ENCODE measurements at places on chromosomes 12 and 14.

GRCh38 chr12:117718559-117718958 is 250.2 kb downstream of the KSR2 start:
- no peak for DNase-seq

GRCh38 chr12:63888908-63889635 is 44.6 kb downstream of the SRGAP1 start:
- DNase-seq = no peak

DNA sequence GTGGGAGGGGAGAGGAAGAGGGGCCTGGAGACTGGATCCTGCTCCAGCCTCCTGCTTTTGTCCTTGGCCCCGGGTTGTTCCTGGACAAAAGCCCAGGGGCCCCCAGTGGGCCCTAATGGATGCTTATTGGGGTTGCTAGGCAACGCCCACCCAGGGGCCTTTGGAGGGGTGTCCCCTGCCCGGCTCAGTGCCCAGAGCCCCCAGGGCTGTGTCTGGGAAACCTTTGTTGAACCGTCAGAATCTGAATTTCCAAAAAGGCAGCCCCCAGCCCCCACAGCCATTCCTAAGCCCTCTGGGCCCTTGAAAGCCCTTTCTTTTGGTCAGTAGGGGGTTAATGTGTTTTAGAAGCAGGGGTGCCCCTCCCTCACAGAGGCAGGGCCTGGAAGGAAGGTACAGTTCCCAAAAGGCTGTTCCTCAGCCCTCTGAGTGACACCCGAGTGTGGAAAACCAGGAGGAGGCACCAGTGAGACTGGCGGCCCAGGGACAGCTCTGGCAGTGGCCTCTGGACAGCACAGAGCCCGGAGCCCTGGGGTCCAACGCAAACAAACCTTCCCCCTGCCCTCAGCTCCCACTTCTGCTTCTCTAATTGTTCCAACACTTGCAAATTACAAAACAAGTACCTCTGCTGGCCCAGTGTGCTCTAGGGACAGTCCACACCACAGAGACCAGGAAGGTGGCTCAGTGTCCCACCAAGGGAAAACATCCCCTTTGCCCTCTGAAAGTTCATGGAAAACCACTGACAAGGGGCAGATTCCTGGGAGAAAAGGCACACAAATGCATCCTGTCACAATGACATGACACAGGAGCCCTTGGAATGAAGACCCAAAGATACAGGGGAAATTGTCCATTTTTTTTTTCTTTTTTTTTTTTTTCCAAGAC is 19.4 kb downstream of the HHIPL1 start:
- DNase-seq = no peak

DNA sequence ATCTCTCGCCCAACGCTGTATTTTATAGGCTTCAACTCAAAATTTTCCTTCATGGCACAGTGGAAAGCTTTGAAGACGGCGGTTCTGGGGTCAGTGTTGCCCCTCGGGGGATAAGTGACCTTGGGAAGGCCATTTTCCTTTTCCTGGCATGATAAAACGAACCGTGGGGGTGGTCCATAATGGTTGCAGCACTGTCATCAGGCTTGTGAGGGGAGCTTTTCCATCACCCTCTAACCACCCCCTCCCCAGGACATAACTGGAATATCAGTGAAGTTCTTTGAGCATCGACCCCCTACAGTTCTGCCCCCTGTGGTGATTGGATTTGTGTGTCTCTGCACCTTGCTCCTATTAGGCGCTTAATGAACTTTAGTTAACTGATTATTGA is 16.0 kb downstream of the FOS start:
- DNase-seq = no peak

GRCh38 chr14:100083706-100084105 is 18.5 kb downstream of the EVL start:
- DNase-seq = no peak

DNA sequence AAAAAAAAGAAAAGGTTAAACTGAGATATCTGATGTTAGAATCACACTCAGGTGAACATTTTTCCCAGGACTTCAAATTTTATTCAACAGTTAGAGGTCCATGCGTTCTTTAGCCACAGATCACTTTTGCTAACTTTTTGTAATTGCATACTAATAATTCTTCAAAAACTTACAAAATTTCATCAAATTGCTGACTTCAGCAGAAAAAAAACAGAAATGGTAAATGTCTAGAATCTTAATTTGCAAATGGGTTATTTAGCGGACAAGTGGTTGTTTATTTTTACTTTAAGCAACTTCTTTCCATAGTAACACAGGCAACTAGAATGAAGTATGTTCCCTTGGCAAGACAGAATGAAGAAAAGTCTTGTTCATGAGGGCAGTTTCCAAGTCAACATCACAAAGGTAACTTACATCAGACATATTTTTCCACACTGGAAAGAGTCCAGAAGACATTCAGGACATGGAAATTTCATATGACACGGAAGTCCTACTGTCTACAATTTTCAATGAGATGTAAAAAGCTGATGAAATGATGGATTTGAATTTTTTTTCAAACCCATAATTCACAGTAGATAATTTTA is 62.5 kb upstream of the SOX5 start:
- DNase-seq = no peak

- no peak for DNase-seq
Measured at GRCh38 chr14:75628816-75629215, 31.9 kb downstream of the ERG28 start.

GRCh38 chr14:72443991-72444441 is 449.9 kb downstream of the DPF3 start:
- DNase-seq = no peak

- DNase-seq = no peak
Measured at GRCh38 chr14:32366986-32367385, 37.9 kb downstream of the AKAP6 start.

DNA sequence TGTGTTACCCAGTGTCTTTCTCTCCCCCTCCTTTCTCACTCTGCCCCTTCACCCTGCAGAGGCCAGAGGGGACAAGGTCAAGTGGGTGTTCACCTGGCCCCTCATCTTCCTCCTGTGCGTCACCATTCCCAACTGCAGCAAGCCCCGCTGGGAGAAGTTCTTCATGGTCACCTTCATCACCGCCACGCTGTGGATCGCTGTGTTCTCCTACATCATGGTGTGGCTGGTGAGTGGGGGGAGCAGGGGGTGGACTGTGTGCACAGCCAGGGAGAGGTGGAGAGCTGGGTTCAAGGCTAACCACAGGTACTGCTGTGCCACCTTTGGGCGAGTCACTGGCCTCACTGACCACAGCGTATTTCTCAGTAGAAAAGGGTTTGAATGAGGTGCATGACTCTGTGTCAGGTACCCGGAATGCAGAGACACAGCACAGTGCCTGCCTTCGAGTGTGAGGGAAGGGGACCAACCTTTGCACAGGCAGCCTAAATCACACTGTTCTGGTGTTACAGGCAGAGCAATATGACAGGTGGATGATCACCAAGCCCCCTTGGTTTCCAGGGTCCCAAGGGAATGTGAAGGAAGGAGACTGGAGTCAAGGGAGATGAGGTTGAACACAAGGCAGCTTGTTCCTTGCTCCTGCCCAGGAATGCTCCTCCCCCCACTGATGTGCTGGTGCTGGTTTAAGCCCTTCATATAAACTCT is 30.8 kb upstream of the RIN3 start:
- DNase-seq = no peak

- no peak for DNase-seq
Measured at GRCh38 chr12:46559311-46559710, 186.7 kb upstream of the SLC38A2 start.

GRCh38 chr14:105089746-105090492 is 24.7 kb upstream of the GPR132 start:
- DNase-seq = no peak

GRCh38 chr12:125262851-125263250 is 197.6 kb downstream of the AACS start:
- no peak for DNase-seq

DNA sequence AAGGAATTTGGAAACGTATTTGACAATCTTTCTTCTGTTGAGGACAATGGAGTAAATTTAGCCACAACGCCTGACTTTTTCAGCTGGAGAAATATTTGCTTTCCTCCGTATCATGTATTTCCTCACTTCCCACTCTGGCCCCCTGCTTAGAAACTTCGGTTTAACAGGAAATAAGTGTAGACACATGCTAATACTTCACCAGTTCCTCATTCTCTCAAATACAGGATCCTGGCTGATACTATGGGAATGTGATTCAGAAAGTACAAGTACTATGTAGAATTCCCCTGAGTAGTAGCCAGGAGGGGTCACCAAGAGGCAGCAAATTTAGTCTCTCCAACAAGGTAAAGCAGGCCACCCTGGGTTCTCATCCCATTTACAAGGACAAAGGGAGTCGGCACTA is 58.0 kb downstream of the FAR2 start:
- no peak for DNase-seq

GRCh38 chr14:30225176-30225575 is 297.5 kb upstream of the PRKD1 start:
- no peak for DNase-seq

- no peak for DNase-seq
Measured at GRCh38 chr12:97594236-97595088, 131.9 kb downstream of the RMST start.

- DNase-seq = no peak
Measured at GRCh38 chr14:70955543-70956480, 48.6 kb downstream of the PCNX1 start.

DNA sequence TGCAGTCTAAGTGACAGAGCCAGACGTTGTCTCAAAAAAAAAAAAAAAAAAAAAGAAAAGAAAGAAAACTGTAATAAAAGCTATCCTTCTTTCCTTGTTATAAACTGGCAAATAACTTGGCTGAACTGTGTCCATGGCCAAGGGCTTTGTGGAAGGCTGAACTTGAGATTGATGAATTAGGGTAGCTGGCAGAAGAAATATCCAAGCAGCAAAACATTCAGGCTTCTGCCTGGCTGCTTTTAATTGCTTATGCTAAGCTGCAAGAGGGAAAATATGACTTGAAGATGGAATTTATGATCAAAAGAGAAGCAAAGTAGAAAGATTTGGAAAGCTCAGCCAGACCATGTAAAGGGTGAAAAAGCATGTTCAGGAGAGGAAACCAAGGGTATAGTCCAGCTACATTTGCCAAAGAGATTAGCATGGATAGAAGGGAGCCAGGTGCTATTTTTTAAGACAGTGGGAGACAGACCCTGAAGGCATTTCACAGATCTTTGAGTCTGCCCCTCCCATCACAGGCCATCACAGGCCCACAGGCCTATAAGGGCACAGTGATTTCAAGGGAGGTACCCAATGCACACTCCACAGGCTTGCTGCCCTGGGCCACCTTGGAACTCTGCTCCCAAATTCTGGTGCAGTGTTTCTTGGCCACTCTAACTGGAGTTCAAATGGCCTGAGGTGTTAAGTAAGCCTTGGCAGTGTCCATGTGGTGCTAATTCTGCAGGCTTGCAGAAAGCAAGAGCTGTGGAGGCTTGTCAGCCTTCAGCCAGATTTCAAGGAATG is 226.0 kb downstream of the AEBP2 start:
- no peak for DNase-seq

DNA sequence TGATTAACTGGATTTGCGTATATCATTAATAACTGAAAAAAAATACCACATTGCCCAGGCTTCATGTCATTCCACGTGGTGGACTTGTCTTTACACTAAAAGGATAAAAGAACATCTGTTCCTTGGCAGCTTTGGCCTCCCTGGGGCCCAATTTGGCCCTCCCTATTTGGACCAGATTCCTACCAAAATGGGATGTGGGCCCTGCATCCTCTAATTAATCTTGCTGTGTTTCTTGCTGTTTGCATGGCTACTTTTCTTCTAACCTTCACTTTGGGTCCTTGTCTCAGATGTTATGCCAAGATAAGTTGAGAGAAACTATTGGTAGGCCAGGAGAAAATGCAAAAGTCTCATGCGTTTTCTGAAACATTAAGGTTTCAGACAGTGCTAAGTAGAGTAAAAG is 57.5 kb downstream of the PTHLH start:
- no peak for DNase-seq

DNA sequence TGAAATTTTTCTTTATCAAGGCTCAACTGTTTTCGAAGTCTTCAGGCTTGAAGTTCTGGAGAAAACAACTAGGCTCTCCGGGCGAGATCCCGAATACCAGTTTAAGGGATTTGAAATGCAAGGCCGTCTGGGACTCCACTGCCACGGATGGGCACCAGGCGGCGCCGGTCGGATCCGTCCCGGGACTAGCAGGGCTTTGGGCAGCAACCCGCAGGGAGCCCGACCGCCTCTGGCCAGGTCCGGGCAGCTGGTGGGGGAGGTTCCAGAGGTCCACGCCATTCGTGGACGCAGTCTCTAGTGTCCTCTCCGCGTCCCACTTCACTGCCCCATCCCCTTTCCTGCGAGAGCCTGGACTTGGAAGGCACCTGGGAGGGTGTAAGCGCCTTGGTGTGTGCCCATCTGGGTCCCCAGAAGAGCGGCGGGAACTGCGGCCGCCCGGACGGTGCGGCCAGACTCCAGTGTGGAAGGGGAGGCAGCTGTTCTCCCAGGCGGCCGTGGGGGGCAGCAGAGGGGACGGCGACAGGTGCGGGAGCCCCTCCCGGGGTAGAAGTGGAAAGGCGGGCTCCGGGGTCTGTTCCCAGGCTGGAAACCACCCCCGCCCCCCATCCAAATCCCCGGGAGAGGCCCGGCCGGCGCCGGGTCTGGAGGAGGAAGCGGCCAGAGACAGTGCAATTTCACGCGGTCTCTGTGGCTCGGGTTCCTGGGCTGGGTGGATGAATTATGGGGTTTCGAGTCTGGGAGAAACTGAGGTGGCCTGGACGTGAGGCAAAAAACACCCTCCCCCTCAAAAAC is 838 bp upstream of the ERBB3 start:
- DNase-seq = no peak

- DNase-seq = no peak
Measured at GRCh38 chr12:94057262-94058151, 90.9 kb upstream of the PLXNC1 start.
